Gastroesophageal sphincter (tissue), 4 donors: ENCODE measurements at places on chromosomes 2 and 18. TPM values are rescaled to one million over a fixed set of nuclear protein-coding genes. Genes with fewer than 3 reads are reported as not detected.

GRCh38 chr2:234550056-234550455, 53.2 kb upstream of the ARL4C start:
- ATAC-seq, result no peak

CAPN14 gene
- total RNA-seq, result 1.7 TPM

DNA sequence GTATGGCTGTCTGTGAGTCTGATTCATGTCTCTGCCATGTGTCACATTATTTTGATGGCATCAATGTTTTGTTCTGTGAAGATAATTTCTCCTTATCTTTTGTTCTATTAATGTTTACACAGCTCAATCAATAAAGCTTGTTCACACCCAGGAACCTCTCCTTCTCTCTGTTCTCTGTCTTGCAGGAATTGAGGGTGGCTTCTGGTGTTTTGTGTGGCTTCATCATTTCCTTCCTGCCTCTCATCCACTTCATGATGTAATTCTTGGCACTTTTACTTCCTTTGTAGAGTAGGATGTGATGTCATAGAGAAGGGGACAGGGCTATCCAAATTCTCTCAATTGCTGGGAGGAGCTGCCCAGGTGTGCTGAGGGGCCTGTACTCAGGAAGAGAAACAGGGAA, 27.2 kb downstream of the ASXL3 start:
- ATAC-seq, result no peak

CCDC74B gene
- total RNA-seq, result 2.0 TPM

GRCh38 chr2:203719456-203720410, 13.3 kb downstream of the CD28 start:
- ATAC-seq, result no peak

DNA sequence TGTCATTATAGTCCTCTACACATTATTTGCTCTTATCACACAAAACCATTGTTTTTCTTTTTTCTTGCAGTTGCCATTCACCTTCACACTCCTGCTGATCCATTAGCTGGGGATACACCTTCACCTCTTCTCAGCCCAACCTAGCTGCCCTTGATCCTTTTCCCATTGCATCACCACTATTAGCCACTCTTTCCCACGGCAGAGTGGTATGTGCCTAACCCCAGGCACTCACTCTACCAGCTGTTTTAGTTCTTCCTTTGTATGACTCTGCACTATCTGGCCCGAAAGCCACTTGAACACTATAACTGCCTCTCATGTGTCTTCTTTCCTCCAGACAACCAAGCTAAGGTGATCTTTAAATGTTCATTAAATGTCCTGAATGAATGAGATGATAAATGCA, 145.4 kb upstream of the PIK3C3 start:
- no peak for ATAC-seq

PDE1A gene
- total RNA-seq, result 7.2 TPM

GRCh38 chr18:51107082-51107481, 77.1 kb downstream of the SMAD4 start:
- no peak for ATAC-seq

TACR1 gene
- total RNA-seq, result 2.5 TPM

DNA sequence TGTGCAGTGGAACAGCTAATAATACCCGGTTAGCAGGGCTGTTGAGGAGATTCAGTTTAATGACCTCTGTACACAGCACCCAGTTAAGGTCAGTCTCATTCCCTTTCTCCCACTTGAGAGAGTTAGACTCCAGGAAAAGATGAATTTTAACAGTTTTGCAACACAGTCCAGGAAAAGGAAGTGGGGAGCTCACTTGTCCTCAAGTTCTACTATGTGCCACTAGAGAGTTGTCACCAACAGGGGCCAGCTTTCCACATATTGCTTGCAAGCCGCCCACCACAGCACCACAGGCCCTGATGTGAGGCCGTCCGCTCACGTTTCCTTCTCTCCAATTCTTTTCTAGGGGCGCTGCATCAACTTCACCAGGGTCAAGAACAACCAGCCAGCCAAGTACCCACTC, 142.1 kb downstream of the GFPT1 start:
- no peak for ATAC-seq
